ENCODE measurements at places on chromosomes 13 and 19.

- DNase-seq, result no peak
Observed at GRCh38 chr13:84739021-84739420, 856.7 kb upstream of the SLITRK1 start.

DNA sequence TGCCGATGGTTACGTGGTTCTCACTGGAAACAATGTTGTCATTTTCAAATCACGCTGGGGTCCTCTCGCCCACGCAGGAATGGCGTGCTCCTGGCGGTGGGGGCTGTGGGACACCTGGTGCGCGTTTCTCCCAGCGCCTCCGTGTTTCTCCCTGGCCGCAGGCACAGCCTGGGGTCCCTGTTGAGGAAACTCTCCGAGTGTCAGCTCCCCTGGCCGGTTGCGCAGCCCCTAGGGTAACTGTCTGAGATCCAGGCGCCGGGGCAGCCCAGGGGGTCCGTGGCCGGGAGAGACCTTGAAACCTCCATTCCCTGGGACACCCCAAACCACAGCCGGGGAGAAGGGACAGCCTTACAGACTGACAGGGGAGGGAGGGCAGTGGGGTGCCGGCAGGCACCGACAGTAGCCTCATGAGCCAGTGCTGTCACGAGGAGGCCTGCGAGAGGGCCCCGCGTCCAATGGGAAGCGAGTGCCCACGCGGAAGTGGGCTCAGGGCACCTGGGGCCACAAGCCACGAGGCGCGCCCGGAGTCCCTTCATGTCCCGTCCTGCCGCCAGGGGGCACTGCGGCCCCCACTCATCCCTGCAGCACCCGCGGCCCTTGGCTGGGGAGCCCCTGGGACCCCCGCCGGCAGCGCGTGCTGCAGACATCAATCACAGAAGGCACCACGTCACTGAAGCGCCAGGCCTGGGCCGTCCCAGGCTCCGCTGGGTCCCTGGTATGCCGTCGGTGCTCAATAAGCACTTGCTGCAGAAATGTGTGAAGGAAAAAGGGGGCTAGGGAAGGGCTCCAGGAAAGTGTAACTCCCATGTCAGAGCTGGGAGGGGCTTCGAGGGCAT lies 9.5 kb downstream of the ADAMTSL5 start:
- no peak for DNase-seq

DNA sequence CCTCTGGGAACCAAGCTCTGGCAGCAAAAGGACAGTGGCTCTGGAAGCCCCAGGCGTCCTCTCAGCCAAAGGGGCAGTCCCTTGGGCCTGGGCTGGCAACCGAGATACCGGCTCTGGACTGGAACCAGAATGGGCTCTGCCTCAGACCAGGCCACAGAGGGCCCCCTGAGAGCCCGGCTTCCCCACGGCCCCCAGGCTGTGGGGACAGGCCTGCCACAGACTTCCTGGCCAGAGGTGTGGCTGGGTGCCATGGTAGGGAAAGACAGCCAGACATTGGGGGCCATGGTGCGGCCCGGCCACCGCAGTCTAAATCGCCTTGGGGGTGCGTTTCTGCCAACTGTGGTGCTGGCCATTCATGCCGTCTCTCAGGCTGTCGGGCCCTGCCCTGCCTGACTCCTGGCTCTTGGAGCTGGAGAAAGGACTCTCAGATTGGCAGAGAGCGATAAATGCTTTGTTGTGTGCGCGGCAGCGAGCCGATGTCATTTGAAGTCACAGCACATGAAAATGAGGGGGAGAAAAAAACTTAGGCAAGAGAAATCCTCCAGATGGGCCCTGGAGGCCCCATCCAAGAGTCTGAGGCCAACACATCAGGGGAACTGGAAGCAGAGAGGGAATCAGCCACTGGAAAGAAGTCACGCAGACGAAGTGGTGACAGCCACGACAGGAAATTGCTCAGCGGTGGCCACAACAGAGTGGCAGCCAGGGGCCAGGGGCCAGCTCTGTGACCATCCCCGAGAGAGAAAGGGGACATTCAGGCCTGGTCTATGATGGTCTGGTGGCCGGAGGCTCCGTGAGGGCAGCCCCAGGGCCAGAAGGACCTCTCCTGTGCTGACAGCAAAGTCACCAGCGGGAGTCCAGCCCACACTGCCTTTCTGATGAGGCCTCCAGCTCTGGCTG lies 26.5 kb downstream of the SH3GL1 start:
- DNase-seq, result no peak

DNA sequence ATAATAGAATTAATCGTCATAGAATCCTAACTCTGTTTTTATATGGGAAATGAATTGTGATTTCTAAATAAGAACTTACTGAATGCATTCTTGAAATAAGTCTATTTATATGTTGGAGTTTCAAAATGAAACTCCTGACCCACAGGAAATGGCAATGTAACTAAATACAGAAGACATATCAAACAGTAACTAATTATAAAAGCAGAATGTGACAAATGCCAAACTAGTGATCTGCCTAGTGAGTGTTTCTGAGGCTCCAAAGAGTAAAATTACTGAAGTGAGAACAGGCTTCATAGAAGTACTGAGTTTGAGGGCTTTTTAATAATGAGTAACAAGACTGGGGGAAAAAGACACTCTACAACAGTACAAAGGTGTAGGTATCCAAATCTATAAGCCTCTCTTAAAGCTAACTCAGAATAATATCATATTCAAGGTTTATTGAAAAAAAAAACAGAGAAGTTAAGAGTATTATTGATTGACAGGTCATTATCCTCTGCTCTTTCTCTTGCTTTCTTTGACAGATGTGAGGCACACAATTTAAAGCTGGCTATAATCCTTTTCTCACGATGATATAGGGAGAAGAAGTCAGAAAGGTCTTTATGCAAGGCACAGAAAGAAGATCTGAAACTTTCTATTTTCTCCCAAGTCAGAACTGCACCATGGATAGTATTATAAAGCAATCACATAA lies 17.4 kb upstream of the ATXN8OS start:
- no peak for DNase-seq

- DNase-seq, result no peak
Observed at GRCh38 chr13:25380741-25381324, 9.1 kb downstream of the ATP8A2 start.

- no peak for DNase-seq
Observed at GRCh38 chr19:32258167-32258566, 87.2 kb upstream of the ZNF507 start.

DNA sequence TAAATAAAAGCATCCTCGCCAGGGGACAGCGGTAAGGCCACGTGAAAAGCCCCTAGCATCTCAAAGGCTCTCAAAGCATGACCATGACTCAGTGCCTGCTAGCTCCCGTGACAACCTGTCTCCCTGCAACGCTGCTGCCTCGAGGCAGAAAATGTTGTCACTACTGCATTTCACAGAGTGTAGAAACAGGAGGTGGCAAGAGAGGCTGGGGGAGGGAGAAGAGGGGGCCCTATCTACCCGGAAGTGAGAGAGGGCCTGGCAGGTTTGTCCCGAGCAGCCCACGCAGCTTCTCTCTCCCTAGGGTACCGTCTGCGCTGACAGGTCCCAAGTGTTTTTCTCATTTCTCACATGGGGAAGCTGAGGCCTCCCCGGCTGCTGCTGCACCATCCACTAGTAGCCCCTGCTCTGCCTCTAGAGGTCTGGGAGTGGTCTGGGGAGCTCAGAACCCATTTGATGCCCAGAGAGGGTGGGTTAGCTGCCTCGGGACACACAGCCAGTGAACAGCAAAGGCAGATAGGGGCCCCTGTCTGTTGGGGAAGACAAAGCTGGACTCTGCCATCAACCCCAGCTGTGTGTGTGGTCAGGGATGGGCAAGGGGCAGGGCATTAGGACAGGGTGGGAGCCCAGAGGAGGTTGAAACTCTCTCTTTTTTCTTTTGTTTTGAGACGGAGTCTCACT lies 3.7 kb downstream of the TINCR start:
- peak; percentile 77 for DNase-seq
